Posterior cingulate gyrus (tissue), 11 donors: ENCODE measurements at places on chromosomes 11 and 22.

- no peak for DNase-seq
These were observed 2.5 kb upstream of the FXYD6 start for GRCh38 chr11:117878939-117879475.

GRCh38 chr22:38298312-38299005 is 18.8 kb downstream of the CSNK1E start:
- peak; percentile 82 for DNase-seq

- no peak for DNase-seq
These were observed 94.9 kb downstream of the ETS1 start for GRCh38 chr11:128492461-128492860.

DNA sequence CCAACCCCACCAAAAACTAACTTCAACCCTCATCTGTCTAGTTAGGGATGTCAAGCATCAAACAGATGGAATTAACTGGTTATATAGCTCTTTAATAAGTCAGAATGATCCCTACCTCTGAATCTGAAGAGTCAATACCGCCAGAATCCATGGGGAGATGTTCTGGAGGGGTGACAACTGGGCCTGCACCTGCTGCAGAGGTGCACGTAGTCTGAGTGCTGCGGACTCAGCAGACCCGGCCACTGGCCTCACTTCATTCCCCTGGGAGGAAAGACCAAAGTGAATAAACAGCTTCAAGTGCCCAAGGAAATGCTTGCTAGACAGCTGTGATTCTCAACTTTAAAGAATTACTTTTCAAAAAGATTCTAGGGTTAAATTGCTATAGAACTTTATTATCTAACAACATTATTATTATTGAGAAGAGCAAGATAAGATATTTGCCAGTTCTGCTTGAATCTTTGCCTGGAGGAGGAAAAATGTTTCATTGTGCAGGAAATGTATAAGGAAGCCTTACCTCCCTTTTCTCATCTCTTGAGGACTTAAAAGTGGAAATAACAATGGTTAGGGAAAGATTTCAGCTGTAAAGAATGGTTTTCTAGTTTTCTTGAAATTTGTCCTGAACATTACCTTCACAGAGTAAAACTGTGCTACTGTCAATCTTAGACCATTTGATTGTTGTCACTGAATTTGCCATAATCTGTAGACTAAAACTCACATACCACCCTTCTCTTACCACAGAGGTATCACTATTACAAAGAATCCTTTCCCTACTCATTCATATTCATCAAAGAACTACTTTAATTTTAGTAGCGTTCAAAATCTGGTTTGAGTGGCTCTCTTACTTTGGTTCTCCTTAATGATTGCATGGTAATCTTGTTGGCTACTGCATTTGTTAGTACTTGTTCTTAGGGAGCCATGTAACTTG is 4.2 kb downstream of the XBP1 start:
- no peak for DNase-seq

DNA sequence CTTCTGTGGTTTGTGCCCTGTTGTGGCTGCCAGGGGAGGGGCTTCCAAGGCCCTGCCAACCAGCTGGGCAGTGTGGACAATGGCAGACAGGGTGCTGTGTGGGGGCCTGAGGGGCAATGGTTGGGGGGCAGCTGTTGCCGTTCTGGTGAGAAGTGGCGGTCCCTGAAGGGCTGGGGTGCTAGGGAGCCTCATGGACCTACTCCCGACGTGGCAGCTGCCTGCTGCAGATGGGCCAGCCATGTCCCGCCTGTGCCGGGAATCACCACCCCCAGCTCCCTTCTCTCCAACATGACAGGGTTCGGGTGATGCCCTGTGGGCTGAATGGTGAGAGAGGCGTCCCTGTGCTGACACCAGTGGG is 74.2 kb downstream of the KCNQ1 start:
- no peak for DNase-seq

DNA sequence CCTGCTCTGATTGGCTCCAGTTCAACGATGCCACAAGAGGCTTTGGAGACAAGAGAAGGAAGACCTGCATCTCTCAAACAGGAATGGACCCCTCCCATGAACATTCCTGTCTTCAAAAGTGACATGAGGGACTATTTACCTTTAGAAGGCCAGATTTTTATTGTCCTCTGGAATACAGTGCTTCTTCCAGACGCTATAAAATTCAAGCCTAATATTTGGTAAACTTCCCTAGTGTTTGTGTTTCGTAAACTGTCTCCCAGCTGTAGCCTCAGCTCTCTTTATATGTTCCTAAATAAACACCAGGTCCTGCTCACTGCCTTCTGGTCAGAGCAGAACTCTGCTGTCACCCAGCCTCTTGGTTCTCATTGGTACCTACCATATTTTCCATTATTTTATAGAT is 157.8 kb downstream of the CCDC34 start:
- no peak for DNase-seq

- DNase-seq = no peak
These were observed at the start of gene P2RY6 for GRCh38 chr11:73271936-73272679. TSS of gene P2RY6 (plus strand) at chr11:73272338. CDS start at chr11:73296519, 24,181 bp downstream.

GRCh38 chr11:130476200-130476921 is 27.9 kb downstream of the ADAMTS15 start:
- no peak for DNase-seq

- no peak for DNase-seq
These were observed 16.2 kb downstream of the SWAP70 start for GRCh38 chr11:9680028-9680427.

- DNase-seq = no peak
These were observed 92.7 kb downstream of the SGSM3 start for GRCh38 chr22:40463017-40463631.
